WTC11 (cell line): ENCODE measurements at places on chromosomes 1 and 21. TPM values are rescaled to one million over a fixed set of nuclear protein-coding genes. Genes with fewer than 3 reads are reported as not detected.
A peak's percentile ranks its signal among the peaks of the same experiment; 100 is the strongest.

DNA sequence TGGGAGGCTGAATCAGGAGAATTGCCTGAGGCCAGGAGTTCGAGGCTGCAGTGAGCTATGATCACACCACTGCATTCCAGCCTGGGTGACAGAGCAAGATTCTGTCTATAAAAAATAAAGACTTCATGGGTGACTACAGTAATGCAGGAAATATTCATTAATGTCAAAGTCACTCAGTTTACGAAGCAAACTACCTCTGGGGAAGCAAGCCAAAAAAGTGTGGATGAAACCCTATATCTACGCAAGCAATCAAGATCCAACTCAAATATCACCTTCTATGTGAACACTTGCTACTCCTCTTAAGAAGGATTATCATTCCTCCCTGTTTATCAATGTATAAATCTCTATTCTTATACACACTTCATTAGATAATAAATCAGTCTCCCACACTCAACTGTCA, 434.8 kb downstream of the SETD4 start:
- H3K27me3 ChIP-seq, result no peaks in the 10 kb centered on the region
- peaks cover 36% of the 10 kb centered on the region for H3K4me1 ChIP-seq
- H3K4me3 ChIP-seq, result no peak overlapping the region
- no peaks in the 10 kb centered on the region for H3K36me3 ChIP-seq

- no peak overlapping the region for H3K27ac ChIP-seq
- no peaks in the 10 kb centered on the region; the same call in 1 of the 2 replicates for H3K27me3 ChIP-seq
- no peak for DNase-seq
These were observed 75.5 kb downstream of the HIVEP3 start for GRCh38 chr1:41842993-41843755.

GRCh38 chr1:155695072-155695471, 6.2 kb downstream of the DAP3 start:
- DNase-seq, result no peak
- no peaks in the 10 kb centered on the region for H3K27me3 ChIP-seq

DNA sequence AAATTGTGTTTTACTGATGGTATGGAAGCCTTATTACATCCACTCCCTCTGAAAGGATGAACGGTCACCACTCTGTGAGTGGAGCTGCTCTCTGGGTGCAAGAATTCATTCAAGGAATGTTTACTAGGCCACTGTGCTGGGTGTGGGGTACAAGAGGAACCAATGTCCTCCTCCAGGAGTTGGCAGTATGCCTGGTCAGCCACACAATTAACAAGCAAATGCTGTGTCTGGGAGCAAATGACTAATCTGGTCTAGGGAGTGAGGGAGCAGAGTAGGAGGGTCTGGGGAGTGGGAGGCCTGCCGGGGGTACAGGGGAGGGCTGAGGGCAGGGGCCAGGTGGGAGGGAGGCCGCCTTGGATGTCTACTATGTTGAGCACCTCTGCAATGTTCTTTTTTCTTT, 27.2 kb upstream of the TDRD10 start:
- no peak overlapping the region for H3K4me3 ChIP-seq
- H3K27me3 ChIP-seq, result no peaks in the 10 kb centered on the region
- no peak for DNase-seq
- peaks cover 15% of the 10 kb centered on the region for H3K4me1 ChIP-seq

GRCh38 chr1:192696082-192696481, 60.1 kb downstream of the RGS13 start:
- H3K4me3 ChIP-seq, result no peak overlapping the region
- H3K4me1 ChIP-seq, result peaks cover 10% of the 10 kb centered on the region

DNA sequence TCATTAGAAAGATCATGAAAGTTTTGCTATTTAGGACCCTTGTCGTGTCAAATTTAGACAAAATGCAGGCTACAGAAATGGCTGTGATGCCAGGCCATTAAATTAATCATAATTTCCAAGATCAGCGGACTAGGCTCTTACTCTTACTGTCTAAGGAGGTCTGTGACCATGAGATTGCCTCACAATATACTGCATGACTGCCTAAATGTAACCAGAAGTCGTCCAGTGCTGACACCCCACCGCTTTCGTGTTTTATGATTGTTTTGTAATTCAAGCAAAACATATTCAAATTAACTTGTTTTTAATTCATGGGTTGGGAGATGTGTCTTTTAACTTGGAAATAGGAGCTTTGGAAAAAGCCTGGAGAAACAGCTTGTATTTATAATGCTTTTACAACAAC, 947.5 kb downstream of the BRINP3 start:
- H3K4me1 ChIP-seq, result peaks cover 20% of the 10 kb centered on the region
- H3K27me3 ChIP-seq, result no peaks in the 10 kb centered on the region
- H3K4me3 ChIP-seq, result no peak overlapping the region
- DNase-seq, result no peak
- no peaks in the 10 kb centered on the region for H3K36me3 ChIP-seq

DNA sequence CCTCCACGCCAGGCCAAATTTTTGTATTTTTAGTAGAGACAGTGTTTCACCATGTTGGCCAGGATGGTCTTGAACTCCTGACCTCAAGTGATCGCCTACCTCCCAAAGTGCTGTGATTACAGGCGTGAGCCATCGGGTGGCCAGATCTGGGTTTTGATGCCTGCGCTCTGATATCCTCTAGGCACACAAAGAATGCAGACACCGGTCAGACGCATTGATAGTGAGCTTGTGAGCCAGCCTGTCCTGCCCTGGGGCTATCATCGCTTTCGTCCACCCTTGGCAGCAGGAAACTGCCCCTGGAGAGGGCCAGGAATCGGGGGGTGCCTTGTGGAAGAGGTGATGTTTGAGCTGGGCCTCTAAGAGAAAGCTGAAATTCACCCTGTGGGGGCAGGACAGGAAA, 4.0 kb downstream of the FBLIM1 start:
- peak overlapping the region; percentile 90 for H3K27ac ChIP-seq
- peaks cover 30% of the 10 kb centered on the region for H3K4me1 ChIP-seq
- H3K36me3 ChIP-seq, result peaks cover 27% of the 10 kb centered on the region
- DNase-seq, result no peak
- no peak overlapping the region for H3K4me3 ChIP-seq

GRCh38 chr1:247210062-247210375, 38.2 kb upstream of the ZNF124 start:
- DNase-seq, result no peak
- no peaks in the 10 kb centered on the region for H3K27me3 ChIP-seq
- H3K4me1 ChIP-seq, result peaks cover 31% of the 10 kb centered on the region
- no peak overlapping the region; the same call in 1 of the 2 replicates for H3K27ac ChIP-seq
- peaks cover 6% of the 10 kb centered on the region; the same call in 1 of the 2 replicates for H3K36me3 ChIP-seq
- peak overlapping the region; percentile 87 for H3K4me3 ChIP-seq

DNA sequence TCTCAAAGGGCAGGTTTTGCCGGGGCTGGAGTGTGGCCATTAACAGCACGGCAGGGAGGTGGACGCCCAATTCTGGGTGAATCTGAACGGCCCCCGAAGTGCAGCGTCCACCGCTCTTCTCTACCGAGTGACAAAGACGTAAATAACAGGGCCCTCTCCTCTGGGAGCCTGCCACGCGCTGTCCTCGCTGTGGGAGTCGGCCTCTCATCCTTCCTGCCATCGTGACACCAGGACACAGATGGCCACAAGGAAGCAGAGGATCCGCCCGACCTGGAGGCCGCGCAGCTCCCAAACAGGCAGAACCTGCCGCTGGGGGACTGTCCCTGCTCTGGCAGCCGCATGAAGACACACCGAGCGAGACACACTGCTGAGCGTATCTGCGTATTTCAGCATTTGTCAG, 12.1 kb upstream of the CDK11B start:
- no peaks in the 10 kb centered on the region for H3K4me1 ChIP-seq
- H3K36me3 ChIP-seq, result peaks cover 35% of the 10 kb centered on the region
- H3K27me3 ChIP-seq, result no peaks in the 10 kb centered on the region
- no peak overlapping the region for H3K4me3 ChIP-seq

- no peak overlapping the region for H3K27ac ChIP-seq
- DNase-seq, result no peak
- no peak overlapping the region for H3K4me3 ChIP-seq
- H3K36me3 ChIP-seq, result peaks cover 3% of the 10 kb centered on the region
- H3K4me1 ChIP-seq, result peaks cover 17% of the 10 kb centered on the region
These were observed 265 bp downstream of the NRDC start for GRCh38 chr1:51878308-51878615.

DNA sequence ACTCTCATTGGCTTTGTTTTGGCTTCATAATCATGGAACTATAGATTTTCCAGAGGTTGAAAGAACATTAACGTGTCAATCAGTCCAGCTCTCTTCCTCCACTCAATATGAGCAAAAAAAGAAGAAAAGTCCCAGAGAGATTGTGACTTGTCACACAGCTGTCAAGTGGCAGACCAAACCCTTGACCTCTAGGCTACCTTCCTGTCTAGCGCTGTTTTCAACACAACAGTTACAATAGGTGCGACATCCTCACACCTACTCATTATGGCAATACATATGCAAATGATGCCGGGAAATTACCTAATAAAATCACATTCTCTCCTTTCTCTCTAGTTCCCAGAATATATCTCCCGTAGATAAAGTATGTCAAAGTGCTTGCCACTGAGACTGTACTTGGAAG, 1.1 kb downstream of the WARS2 start:
- no peaks in the 10 kb centered on the region for H3K36me3 ChIP-seq
- H3K27ac ChIP-seq, result no peak overlapping the region
- DNase-seq, result no peak
- H3K27me3 ChIP-seq, result no peaks in the 10 kb centered on the region
- no peak overlapping the region for H3K4me3 ChIP-seq

- DNase-seq, result peak; percentile 92
- H3K4me3 ChIP-seq, result peak overlapping the region; percentile 76
- peaks cover 31% of the 10 kb centered on the region for H3K4me1 ChIP-seq
- peaks cover 82% of the 10 kb centered on the region for H3K27me3 ChIP-seq
- H3K36me3 ChIP-seq, result no peaks in the 10 kb centered on the region
These were observed 1.9 kb downstream of the EFNA3 start for GRCh38 chr1:155080312-155081228.

- H3K27ac ChIP-seq, result no peak overlapping the region
- H3K27me3 ChIP-seq, result peaks cover 11% of the 10 kb centered on the region
- H3K4me1 ChIP-seq, result peaks cover 12% of the 10 kb centered on the region
These were observed 17.6 kb downstream of the RNU5D-1 start for GRCh38 chr1:44713321-44713781.

- peaks cover 16% of the 10 kb centered on the region for H3K27me3 ChIP-seq
- peaks cover 8% of the 10 kb centered on the region for H3K4me1 ChIP-seq
- DNase-seq, result no peak
- no peaks in the 10 kb centered on the region for H3K36me3 ChIP-seq
- no peak overlapping the region for H3K4me3 ChIP-seq
- H3K27ac ChIP-seq, result no peak overlapping the region
These were observed 16.2 kb upstream of the TNFRSF1B start for GRCh38 chr1:12150456-12151200.

DNA sequence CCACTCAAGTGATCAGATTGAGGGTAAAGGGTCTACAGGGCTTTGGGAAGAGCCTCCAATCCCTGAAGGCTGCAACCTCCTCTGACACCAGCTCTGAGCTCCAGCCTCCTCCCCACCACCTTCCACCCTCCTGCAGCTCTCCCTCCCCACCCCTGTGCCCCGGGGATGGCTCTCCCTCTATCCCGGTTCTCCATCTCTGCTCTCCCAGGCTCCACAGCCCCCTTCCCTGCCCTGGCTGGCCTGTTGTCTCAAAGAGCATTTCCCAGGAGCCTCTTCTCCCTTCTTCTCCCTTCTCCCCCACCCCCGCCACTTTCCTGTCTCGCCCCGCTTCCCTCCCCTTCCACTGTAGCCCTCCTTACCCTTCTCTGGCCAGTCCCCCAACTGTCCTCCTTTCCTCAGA, 1.1 kb downstream of the PLEKHA6 start:
- H3K36me3 ChIP-seq, result no peaks in the 10 kb centered on the region
- DNase-seq, result no peak
- peak overlapping the region; percentile 24 for H3K4me3 ChIP-seq

DNA sequence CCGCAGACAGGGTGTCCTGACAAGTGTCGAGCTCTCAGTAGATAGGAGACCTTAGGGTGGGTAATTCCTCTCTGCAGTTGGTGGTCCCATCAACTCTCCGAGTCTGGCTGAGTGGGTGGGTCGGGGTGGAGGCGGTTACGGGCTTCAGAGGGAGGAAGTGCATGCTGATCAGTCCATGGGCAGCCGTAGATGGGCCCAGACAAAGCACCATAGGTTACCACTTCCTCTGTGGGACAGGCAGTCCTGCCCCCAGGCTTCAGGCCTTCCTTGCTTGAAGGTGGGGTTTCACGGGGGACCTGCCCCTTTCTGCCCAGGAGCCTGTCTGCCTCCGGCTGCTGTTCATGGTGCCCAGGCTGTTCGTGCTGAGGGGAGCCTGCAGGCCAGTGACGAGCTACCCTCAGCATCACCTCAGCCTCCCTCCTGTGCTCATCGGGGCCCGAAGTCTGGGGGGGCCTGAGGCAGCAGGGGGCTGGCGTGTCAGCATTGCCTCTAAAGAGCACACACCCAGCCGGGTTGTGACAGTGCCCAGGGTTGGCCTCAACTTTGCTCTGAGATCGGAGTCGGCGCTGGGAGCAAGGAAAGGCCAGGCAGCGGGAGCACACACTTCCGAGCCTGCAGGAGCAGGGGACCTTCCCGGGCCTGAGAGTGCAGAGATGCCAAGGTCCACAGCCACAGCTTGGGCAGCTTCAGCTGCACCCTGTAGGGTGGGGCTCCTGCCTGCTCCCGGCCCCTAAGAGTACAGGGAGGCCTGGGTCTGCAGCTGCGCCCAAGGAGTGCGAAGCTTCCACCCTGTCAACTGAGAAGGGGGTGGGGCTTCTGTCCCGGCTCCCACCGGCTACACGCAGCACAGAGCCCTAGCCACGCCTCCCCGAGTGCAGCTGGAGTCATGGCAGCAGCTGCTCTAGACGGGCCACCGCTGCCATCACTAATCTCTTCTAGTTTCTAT, 225.4 kb upstream of the NRIP1 start:
- H3K36me3 ChIP-seq, result no peaks in the 10 kb centered on the region
- H3K4me1 ChIP-seq, result peaks cover 26% of the 10 kb centered on the region
- no peak overlapping the region for H3K27ac ChIP-seq
- no peak overlapping the region for H3K4me3 ChIP-seq

DNA sequence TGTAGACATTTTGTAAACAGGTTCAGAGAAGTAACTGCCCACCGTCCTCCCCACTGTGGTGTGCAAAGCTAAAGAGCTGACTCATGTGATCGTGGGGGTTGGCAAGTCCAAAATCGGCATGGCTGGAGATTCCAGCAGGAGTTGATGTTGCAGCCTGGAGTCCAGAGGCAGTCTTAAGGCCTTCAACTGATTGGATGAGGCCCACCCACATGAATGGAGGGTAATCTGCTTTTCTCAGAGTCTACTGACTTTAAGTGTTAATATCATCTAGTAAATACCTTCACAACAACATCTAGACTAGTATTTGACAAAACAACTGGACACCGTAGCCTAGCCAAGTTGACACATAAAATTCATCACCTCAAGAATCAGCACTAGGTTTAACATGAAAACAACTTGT, 281.6 kb downstream of the KIF26B start:
- no peaks in the 10 kb centered on the region for H3K4me1 ChIP-seq
- H3K27me3 ChIP-seq, result no peaks in the 10 kb centered on the region
- no peak overlapping the region for H3K4me3 ChIP-seq
- no peak overlapping the region for H3K27ac ChIP-seq
- DNase-seq, result no peak

GRCh38 chr1:187987236-187987776, 1158.6 kb downstream of the PLA2G4A start:
- H3K36me3 ChIP-seq, result no peaks in the 10 kb centered on the region
- H3K4me1 ChIP-seq, result peaks cover 5% of the 10 kb centered on the region
- H3K27me3 ChIP-seq, result no peaks in the 10 kb centered on the region
- no peak for DNase-seq

Gene CCDC181
- total RNA-seq, result 1.5 to 3.3 TPM (median 2.8 TPM) in 3 replicates

Gene KCNK2
- 0.15 to 0.46 TPM (median 0.34 TPM) in 3 replicates for total RNA-seq

Gene LYPD8
- total RNA-seq, result not detected in 3 replicates

Gene OR2W3
- total RNA-seq, result 0.17 to 0.41 TPM (median 0.32 TPM) in 3 replicates

Gene RAB7B
- total RNA-seq, result not detected in 3 replicates

Gene TRNAU1AP
- total RNA-seq, result 30.4 to 40.6 TPM (median 34.0 TPM) in 3 replicates
